Astrocyte of the spinal cord (primary cell): ENCODE measurements at places on chromosomes 7 and 10.

DNA sequence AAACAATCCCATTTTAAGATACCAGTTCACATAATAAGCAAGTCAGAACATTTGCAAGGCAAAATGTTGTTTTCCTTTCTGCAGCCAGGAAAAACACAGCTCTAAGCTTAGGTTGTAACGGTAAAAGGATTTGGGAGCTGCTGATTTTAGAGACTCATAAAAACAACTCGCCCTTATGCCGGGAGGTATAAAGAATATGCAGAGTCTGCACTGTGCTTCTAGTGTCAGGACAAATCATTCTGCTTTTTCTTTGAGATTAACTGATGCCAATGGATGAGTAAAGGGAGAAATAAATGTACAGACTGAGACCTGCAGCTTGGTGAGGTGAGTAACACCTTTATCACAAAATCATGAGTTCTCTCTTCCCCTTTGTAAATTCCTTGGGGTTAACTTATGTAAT lies 2.0 kb upstream of the SFR1 start:
- DNase-seq = peak; percentile 24

DNA sequence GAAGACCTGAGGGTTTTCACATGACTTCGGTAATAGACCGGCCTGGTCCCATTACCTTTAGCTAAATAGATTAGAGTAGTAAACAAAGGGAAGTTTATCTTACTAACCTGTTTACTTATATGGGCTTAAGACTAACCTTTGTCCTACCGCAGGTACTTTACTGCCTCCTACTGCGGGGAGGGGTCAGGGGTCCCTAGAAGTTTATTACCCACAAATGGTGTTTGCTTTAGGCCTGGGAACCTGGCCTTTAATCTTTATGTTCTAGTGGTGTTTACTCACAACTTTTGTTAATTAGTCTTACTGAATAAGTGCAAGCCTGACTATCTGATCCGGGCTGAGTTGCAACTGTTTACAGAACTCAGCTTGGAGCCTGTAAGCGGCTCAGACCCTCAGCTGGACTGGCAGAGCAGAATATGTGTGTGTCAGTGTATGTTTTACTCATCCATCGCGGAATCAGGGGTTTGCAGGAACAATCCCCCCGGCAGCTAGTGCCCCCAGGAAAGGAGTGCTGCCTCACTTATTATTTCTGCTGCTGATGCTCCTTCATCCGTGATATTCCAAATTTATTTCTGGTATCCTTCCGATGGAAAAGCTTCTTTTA lies 578.9 kb upstream of the SEMA3D start:
- no peak for DNase-seq

DNA sequence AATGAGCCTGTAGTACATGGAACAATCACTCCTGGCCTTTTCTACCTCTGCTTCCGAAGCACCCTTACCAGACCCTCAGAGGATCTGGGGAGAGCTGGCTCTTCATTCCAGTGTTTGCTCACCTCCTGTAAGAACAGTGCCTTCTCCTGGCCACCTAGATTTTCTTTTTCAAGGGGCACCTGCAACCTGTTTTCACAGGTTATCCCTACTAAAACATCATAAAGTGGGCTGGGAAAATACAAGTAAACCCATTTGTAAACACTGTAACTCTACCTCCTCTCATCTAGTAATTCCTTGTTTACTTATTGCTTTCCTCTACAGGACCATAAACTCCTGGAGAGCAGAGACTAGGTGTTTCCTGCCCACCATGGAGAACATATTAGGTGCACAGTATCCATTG lies 1.1 kb downstream of the PIK3AP1 start:
- DNase-seq = no peak

DNA sequence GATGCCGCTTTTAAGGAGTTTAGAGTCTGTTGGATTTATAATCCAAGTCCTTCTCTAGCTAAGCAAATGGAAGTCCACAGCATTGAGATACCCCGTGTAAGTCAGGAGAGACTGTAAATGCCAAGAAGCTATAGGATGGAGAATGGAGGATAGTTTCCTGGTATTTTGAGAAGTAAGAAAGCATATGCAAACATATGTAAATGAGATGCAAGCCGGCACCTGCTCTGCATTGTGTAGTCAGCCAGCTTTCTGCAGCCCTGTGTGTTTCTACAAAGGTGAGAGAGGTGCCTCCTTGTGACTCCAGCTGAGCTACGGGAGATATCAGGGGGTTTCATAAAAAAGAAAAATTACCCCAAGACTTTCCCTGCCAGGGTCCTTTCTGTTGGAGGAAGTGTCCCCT lies 176.3 kb downstream of the RPS24 start:
- no peak for DNase-seq

GRCh38 chr10:6237199-6237530 lies 34.4 kb downstream of the PFKFB3 start:
- no peak for DNase-seq

DNA sequence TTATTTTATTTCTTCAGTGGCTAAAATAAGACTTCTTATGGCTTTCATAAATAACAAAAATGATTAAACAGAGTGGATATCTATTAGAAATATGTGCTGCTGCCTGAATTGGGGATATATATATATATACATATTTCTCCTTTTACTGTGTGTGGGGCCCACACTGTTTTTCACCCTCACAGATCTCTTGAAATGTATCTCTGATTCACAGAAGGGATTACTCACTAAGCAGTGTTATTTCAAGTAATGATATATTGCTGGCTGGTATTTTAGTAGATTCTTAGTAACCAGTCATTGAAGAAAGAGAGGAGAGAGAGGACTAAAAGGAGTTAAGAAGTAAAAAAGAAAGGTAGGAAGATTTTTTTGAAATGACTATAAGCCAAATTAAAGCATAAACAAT lies 308.6 kb upstream of the NRP1 start:
- DNase-seq = peak; percentile 76
